ENCODE measurements at places on chromosomes 6 and 20.

GRCh38 chr6:32116674-32117073 is 7.5 kb upstream of the TNXB start:
- no peak for DNase-seq

- no peak for DNase-seq
Observed at GRCh38 chr6:1351381-1352008, 37.9 kb upstream of the FOXF2 start.

DNA sequence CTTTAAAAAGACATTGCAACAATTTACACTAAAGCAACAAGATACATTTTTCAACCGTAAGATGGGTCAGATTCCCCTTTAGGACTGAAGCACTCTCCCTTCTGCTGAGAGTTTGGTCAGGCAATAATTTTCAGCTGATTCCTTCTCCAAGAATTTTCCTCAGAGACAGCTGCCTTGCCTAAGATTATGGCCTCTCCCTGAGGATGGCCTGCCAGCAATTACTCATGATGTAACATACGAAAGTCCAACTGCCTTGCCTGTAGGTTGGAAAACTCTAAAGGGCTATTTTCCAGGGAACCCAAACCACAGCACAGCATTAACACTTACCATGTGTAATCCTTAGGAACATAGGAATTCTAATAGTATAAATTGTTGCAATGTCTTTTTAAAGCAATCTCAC is 229.1 kb upstream of the FLRT3 start:
- no peak for DNase-seq

DNA sequence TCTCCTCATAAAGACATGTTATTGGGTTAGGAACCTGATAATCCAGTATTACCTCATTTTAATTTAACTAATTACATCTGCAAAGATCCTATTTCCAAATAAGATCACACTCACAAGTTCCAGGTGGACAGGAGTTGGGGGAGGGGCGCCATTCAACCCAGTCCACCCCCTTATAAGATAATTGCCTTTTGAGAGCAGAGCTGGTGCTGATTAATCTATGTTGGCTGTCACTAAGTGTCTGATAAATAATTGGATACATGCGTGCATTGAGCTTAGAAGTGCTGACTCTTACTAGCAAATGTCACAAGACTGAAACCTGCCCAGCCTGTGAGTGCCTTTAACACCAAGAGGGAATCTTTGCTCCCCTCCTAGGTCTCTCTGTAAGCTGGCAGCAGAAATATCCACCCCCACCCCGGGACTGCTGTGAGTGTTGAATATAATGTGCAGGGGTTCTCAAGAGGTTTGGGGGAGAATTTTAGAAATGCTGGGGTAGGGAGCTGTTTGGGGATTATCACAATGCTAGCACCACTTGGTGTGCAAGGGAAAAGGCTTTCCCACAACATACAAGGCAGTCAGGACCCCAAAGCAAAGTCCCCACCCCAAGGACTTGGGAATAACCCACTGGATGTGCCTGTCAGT is 87.5 kb downstream of the ANKRD60 start:
- DNase-seq: no peak

All from spinal cord (tissue), 10 donors.